ENCODE measurements at places on chromosomes 1 and 21. TPM values are rescaled to one million over a fixed set of nuclear protein-coding genes. Genes with fewer than 3 reads are reported as not detected.

The NBPF26 gene
- 14.9 TPM for total RNA-seq

The CRYBG2 gene
- total RNA-seq, result 63.3 TPM

The SIPA1L2 gene
- total RNA-seq, result 18.6 TPM

DNA sequence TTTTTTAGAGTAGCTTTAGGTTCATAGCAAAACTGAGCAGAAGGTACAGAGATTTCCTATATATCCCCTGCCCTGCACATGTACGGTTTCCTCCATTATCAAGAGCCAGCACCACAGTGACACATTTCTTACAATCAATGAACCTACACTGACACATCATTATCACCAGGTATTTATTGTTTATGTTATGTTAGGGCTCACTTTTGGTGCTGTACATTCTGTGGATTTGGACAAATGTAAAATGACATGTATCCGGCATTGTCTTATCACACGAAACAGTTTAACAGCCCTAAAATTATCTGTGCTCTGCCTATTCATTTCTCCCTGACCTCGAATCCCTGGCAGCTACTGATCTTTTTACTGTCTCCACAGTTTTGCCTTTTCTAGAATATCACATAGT lies 93.7 kb upstream of the DPH5 start:
- no peak overlapping the region for H3K4me3 ChIP-seq
- no peaks in the 10 kb centered on the region for H3K27me3 ChIP-seq

DNA sequence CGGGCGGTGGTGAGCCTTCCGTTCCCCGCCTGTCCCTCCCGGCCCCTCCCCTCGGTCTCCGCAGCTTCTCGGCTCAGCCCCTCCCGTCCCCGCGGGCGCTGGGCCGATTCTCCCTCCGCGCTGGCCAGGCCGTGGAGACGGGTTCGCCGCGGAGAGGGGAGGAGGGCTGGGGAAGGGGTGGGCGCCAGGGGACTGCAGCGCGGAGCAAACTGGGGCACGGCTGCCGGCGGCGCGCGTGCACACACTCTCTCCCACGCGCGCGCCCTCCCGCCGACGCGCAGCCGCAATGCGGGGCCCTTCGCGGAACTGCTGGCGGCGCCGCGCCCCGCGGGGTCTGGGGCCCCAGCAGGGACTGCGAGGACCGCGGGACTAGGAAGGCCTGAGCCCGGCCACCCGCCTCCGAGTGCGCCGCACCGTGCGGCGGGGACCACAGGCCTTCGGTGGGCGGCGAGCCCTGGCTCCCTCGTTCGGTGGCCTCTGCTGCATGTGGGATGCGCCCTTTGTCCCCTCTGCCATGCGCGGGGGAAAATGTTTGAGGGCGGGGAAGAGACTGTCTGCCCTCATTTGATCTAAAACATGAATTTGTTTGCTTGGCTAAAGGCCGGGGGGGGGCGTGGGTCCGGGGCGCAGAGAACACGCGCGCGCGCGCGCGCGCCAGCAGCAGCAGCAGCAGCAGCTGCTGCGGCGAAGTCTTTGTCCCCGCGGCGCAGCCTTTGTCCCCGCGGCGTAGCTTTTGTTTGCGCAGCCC lies 90.7 kb upstream of the VAMP3 start:
- H3K4me1 ChIP-seq, result no peaks in the 10 kb centered on the region
- H3K36me3 ChIP-seq, result no peaks in the 10 kb centered on the region
- H3K27ac ChIP-seq, result no peak overlapping the region
- DNase-seq, result no peak
- no peaks in the 10 kb centered on the region for H3K27me3 ChIP-seq
- peak overlapping the region; percentile 76 for H3K4me3 ChIP-seq

DNA sequence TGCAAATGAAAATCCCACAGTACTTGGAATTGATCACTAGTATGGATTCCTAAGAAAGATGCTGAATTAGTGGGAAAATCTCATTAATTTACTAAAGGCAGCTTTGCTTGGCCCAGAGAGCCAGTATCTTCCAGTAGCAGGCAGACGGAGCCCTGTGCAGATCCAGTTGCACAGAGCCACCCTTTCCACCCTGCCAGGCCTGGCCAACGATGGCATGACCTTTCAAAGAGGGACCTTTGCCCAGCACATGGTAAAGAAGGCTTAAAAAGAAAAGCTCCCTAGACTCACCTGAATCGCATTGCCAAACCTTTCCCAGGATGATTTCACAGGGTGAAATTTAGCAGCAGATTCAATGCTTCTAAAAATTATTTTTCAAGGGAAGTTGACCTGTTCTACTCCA lies 170.5 kb upstream of the CAMK1G start:
- DNase-seq, result no peak
- no peak overlapping the region for H3K4me3 ChIP-seq
- no peaks in the 10 kb centered on the region for H3K36me3 ChIP-seq
- H3K4me1 ChIP-seq, result peaks cover 60% of the 10 kb centered on the region

DNA sequence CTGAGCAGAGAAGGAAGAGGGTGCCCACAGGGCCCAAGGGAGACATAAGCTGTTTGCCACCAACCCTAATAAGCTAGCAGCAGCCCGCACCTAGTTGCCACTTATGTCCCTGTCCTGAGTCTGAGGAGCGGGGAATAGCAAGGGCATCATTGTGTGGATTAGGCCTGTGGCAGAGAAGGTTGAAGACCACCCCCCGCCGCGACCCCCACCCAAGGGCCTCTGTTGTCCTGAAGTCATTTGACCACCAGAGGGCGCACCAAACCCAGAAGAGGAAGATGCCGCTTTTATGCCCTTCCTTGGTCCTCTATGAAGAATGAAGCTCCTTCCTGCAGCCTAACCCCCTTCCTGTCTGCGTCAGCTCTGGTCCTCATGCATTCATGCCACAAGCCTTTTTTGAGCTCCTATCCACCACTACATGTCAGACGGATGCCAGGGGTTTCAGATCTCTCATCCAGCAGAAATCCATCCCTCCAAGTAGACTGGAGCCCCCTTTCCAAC lies 16.6 kb downstream of the RHBG start:
- H3K27ac ChIP-seq, result no peak overlapping the region
- no peaks in the 10 kb centered on the region for H3K27me3 ChIP-seq
- no peaks in the 10 kb centered on the region for H3K36me3 ChIP-seq
- peak; percentile 64 for DNase-seq

GRCh38 chr1:156407344-156407743 lies 38.3 kb downstream of the RHBG start:
- no peak for DNase-seq
- no peaks in the 10 kb centered on the region for H3K36me3 ChIP-seq
- H3K4me3 ChIP-seq, result no peak overlapping the region
- no peaks in the 10 kb centered on the region for H3K27me3 ChIP-seq
- no peak overlapping the region for H3K27ac ChIP-seq

DNA sequence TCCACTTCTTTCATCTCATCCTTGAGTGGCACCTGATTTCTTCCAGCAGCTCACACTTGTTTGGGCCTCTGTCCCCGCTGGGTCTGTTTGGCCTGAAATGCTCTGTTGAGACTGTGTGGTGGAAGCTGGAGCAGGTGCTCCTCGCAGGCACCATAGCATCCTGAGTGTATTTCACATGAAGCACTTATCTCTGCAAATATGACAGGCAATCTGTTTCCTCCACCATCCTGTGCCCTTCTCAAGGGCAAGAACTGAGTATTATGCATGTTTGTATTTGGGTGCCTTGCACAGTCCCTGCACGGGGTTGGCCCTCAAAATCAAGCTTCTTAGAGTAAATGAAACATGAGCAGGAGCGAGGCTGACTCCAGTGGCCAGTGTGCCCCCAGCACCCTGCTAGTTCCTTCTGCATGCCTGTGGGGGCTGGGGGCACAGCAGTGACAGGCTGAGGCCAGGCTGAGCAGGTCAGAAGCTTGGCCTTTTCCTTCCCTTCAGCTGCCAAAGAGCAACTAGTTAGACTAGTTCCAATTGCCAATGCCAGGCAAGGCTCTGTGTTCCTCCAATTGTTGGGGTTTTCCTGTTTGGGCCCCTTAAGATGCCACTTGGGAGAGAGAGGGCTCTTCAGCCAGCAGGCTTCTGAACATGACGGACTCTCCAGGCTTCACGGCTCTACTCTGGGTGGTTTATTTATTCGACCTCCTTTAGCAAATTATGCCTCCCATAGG lies 129.6 kb upstream of the ATP1A1 start:
- no peaks in the 10 kb centered on the region for H3K4me1 ChIP-seq
- DNase-seq, result no peak
- H3K36me3 ChIP-seq, result no peaks in the 10 kb centered on the region
- H3K27ac ChIP-seq, result no peak overlapping the region
- H3K4me3 ChIP-seq, result no peak overlapping the region

DNA sequence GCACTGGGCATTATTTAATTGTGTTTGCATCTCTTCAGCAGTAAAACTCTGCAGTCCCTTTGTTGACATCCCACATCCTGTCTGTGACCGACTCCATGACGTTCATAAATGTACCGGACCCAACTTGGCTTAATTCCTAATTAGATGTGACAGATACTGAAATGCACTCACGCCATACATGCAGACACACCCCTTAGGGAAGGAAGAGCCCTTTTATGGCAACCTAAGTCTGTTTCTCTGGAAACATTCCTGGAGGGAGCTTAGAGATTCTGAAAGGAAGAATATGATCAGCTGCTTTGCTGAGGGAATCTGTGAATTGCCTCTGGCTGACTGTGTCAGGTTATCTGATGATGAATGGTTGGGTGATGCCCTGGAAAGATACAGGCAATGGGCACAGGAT lies 33.4 kb downstream of the ADAMTS5 start:
- H3K36me3 ChIP-seq, result no peaks in the 10 kb centered on the region
- H3K4me1 ChIP-seq, result no peaks in the 10 kb centered on the region
- no peaks in the 10 kb centered on the region for H3K27me3 ChIP-seq
- H3K4me3 ChIP-seq, result no peak overlapping the region
- H3K27ac ChIP-seq, result no peak overlapping the region

Data from Caco-2 (cell line).